ENCODE measurements at places on chromosomes 5 and 9.
A peak's percentile ranks its signal among the peaks of the same experiment; 100 is the strongest.

DNA sequence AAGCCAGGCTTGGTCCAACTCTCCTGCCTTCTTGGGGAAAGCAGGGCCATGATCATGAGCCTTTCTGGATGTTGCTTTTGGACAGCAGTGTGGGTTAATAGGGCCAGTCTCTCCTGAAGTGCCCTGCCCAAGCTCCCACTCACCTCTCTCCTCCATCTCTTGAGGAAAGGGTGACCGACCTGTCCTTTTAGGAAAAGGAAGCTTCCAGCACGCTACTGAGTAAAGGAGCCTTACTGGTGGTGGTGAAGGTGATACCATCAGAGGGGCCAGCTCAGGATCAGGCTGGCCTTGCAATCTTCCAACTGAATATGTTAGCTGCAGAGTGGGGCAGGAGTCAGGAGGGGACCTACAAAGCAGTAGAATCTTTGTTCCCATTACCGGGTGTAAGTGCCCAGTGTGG, 2.2 kb upstream of the RGS3 start:
- DNase-seq, result no peak

- peak; percentile 68 for DNase-seq
These were observed 120.6 kb downstream of the C9orf50 start for GRCh38 chr9:129500161-129500862.

DNA sequence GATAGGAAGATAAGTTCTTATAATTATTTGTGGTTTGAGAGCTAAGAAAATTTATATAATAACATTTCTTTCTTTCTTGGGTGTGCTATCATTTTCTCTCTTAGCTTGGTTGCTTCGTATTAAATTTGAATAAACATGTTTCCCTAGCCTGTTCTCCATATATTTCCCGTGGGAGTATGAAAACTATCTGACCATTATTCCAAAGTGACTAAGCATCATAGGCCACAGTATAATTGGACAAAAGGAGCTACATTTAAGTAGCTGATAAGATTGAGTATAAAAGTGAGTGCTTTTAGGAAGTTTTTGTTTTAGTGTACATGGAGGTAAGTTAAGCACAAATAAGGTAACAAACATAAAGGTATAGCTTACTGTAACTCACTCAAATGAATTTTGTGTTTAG, 8.4 kb upstream of the OSMR start:
- DNase-seq, result no peak

DNA sequence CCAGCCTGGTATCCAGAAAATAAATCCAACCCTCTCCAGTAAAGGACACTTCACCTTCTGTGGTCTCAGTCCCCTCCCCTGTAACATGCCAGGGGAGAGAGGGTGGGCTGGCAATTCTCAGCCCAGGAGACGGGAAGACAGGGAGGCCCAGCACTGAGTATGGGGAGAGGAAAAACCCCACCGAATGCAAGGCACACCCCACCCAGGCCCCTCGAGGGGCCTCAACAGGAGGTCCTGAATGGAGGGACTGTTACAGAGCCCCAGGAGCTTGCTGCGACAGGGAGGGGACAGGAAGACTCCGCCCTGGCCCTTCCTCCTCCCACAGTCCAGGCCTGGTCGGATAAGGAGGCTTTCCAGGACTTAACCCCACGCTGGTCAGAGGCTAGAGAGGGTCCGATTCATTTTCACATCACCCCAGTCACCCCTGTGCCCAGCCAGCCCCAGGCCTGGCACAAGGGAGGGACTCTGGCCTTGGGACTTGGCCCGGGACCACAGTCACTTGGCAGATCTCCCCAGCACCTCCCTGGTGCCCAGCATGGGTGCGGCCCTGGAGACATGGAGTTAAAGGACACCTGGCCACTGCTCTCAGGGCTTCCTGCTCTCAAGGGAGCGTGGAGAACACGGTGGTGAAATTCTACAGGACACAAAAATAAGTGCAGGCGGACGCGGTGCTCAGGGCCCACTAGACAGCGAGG, 44.9 kb upstream of the STXBP1 start:
- peak; percentile 35 for DNase-seq

- no peak for DNase-seq
These were observed 1.7 kb downstream of the PRDM6 start for GRCh38 chr5:123090661-123091297.

- no peak for DNase-seq
These were observed 78.8 kb downstream of the CSNK1A1 start for GRCh38 chr5:149472399-149472798.

DNA sequence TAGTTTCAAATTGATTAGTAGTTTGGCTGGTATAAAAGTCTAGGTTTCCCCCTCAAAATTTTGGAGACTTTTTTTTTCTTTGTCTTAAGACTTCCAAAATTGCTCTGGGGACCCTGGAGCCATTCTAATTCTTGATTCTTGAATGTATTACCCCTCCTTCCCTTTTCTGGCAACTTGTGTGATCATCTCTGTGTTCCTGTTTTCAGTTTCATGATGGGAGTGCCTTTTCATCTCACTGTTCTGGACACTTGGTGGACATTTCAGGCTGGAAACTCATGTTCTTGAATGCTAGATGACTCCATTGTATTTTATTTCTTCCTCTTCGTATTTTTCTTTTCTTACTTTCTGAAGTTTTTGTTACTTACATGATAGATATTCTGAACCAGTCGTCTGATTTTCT, 57.3 kb upstream of the LRRC70 start:
- no peak for DNase-seq

DNA sequence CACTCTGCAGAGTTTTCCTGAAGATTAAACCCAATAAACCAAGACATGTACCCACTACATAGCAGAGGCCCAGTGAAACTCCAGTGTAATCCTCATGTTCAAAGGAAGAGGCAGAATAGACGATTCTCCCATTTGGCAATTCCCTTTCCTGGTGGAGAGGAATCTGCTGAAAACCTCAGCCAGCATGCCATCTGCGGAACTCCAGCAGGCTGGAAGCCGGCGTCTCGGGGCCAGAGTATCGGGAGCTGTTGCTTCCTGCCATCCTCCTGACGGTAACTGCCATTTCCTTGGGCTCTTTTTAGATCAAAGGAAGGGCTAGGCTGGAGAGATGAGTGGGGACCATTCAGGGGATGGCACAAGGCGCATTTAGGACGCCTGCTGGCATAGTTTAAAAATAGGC, 20.5 kb downstream of the NEURL1B start:
- DNase-seq, result no peak

DNA sequence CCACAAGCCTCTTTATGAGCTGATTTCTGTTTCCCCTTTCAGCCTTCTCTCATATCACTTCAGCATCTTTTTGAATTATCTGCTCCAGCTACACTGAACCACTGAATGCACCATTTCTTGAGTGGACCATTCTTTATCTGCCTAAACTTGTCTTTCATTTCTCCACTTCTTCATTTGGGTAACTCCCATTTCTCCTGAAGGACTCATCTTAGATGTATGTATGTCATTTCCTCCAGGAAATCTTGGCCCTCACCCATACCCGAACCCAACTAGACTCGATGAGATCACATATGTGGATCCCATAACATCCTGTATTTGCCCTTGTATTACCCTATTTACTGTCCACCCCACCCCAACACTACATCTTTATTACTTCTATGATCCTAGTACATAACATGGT, 249.8 kb downstream of the KIF4B start:
- no peak for DNase-seq

DNA sequence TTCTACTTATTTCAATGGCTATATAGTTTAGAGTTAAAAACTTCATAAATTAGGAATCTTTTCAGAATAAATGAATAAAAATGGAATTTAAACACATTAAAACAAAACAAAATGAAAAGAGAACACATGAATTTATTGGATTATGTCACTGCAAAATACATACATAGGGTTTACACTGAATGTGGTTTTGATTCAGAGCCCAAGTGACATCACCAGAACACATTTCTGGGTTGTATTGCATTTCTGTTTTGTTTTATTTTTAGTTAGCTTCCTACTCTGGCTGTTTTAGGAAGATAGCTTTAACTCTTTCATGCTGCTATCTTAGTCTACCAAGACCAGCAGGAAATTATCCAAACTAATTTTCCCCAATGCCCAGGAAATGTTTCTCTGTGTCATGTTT, 1935.0 kb downstream of the EFNA5 start:
- no peak for DNase-seq

DNA sequence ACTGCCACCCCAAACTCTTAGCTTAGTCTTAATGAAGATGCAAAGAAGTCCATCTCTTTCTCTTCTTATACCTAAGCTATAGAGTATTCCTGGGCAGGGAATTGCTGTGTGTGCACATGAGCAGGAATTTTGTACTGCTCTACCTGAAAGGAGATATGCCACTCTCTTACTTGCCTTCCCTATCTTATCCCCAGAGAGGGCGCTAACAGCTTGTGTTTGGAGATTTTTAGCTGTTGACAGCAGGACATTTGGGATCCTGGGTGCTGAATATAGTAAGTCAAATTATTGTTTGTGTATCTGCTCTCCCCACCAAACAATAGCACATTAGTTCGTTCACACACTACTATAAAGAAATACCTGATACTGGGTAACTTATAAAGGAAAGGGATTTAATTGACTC, 159.5 kb downstream of the GABRG2 start:
- DNase-seq, result no peak

DNA sequence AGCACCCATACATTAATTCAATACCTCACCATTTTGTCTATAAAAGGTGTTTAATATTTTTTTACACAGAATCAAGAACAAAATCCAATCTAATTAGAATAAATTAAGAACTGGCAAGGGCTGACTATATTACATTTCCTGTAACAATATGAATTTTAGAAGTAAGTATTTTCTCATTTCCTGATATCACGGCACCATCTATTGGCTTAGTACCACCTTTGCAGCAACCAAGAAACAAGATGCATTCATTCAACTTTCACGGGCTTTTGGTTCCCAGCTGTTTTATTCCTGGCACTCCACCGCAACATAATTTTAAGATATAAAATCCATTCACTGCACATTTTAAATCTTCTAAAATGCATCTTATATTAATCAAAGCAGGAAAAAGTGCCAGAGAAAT, 20.6 kb downstream of the PSMB7 start:
- DNase-seq, result no peak

DNA sequence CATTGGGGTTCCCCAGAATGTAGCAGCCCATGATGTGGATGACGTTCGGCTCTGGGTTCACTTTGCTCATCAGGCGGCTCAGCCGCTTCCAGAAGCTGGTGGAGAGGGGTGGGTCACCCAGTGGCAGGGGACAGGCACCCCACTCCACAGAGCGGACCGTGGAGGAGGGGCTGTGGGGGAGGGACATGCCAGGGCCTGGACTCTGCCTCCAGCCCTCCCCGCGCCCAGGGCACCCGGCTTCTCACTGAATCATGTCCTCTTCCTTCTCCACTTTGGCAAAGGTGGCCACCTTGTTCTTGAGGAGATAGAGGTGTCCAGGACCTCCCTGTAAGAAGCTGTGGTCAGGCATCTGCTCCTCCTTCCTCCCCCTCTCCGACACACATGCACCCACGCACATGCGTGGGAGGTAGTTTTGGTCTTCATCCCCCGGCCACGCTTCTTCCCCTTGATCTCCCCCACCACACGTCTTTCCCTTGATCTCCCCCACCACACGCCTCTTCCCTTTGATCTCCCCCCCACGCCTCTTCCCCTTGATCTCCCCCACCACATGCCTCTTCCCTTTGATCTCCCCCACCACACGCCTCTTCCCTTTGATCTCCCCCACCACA, 8.9 kb upstream of the ENTPD8 start:
- DNase-seq, result no peak

- DNase-seq, result peak; percentile 86
These were observed at the start of gene PLPPR1 for GRCh38 chr9:101028346-101029314. Gene PLPPR1, plus strand, starts transcription at chr9:101028727.

DNA sequence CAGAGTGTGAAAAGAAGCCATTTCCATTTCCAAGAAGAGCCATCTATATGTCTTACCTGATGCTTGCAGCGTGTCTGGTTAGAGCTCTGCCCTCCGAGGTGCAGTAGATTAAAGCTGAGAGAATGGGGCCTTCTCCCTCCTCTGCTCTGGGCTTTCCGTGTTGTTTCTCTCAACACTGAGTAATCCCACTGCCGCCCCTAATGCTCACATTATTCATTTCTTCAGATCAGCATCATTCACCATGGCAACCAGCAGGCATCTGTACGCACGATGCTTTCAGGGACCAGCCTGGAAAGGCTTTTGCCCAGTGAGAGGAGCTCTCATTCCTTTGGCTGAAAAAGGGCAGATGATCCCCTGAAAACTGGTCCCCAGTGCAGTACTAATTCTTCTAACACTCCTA, 79.6 kb downstream of the CYFIP2 start:
- DNase-seq, result no peak

GRCh38 chr9:21144603-21145002, 3.0 kb upstream of the IFNW1 start:
- DNase-seq, result no peak

GRCh38 chr9:133321411-133321935, 14.5 kb downstream of the SURF6 start:
- no peak for DNase-seq

DNA sequence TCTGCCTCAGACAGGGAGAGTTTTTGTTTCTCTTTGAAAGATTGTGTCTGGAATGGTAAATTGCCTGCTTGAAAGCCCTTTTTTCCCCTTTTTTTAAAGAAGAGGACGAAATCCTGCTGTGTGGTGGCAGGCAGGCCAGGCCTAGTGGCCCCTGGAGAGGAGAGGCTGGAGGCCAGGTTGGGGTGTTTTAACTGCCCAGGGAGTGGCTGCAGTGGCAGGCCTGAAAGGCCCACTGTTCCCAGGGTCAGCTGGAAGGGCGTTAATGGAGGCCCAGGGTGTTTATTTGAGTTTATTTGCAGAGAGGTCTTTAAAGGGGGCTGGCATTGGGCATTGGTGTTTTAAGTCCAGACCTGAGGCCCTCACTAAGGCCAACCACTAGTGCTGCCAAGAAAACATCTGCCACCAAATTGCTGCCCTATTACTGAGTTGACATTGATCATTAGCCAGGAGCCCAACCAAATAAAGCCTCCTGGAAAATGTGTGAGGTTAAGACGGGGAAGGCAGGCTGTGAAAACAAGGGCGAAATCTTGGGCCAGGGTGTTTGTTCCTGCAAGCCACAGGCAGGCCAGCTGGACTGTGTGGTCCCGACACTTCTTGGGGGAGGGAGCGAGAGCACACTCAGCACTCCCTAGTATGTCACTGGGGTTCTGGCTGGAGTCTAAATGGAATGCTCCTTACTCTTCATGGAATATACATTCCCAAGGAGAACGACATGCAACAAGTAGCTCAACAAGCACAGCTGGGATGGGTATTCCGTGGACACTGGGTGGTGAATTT, 5.0 kb downstream of the JADE2 start:
- DNase-seq, result no peak

GRCh38 chr9:124673063-124673462, 98.0 kb downstream of the NR6A1 start:
- no peak for DNase-seq

Measured in SK-N-DZ (cell line).